ENCODE measurements at places on chromosomes 3 and 15.

- no peak for DNase-seq
These were observed 122.4 kb downstream of the RAP2B start for GRCh38 chr3:153284282-153284938.

GRCh38 chr3:194686816-194687637 lies 1.3 kb downstream of the FAM43A start:
- DNase-seq = no peak

GRCh38 chr3:101535221-101535620 lies 22.2 kb upstream of the SENP7 start:
- no peak for DNase-seq

GRCh38 chr3:108234387-108234957 lies 12.2 kb upstream of the IFT57 start:
- no peak for DNase-seq

DNA sequence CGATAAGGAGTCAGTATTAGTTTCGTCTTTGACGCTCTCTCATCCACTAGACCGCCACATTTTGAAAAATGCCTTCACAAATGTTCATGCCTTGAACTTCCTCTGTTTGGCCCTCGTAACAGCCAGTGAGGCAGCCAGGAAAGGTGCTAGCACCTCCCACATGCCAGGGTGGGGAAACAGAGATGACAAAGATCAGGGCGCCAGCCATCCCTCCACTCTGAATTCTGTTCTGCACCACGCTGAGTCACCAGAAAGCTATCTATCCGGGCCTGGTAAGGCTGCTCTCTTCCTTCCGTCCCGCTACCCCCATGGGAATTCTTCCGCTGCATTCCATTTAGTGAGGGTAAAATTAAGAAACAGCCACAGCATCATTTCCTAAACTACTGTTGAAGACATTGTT lies 31.3 kb upstream of the BCL2L10 start:
- no peak for DNase-seq

DNA sequence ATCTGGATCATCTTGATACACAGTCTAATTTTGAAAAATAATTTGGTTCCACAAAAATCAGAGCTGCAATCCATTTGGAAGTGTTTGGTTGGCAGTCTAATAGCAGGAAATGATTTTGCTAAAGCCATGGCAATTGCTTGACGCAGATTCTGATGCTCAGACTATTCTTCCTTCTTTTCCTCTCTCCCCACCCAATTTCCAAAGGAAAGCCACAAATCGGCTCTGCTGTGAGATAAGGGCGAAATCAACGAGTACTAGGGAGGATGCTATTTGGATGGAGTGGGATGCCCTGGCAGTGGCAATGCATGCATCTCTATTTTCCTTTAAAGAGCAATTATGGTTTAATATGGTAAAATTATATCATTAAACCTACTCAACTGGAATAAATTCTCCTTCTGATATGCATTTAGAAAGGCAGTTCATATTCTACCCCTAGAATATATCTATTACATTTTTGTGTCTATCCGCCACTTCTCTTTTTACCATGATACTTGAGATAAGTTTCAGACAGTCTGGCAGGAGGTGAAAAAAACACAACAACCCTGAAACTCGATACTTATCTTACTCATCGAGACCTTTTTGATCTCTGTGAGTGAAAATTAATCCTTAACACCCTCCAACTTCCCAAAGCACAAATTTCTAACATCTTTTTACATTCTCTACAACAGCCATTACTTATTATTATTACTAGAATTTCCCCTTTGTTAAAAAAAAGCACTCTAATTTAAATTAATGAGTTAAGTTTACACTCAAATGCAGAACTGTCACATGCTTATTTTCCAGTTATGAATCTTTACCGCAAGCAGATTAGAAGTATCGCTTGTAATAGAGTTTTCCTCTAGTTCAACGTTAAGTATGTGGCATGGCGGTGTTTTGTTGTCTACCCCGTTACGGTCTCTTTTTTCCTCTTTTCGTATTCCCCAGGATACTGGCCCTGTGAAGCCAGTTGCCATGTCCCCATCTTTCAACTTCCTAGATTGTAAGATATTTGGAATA lies 433.3 kb downstream of the FOXP1 start:
- DNase-seq = no peak

DNA sequence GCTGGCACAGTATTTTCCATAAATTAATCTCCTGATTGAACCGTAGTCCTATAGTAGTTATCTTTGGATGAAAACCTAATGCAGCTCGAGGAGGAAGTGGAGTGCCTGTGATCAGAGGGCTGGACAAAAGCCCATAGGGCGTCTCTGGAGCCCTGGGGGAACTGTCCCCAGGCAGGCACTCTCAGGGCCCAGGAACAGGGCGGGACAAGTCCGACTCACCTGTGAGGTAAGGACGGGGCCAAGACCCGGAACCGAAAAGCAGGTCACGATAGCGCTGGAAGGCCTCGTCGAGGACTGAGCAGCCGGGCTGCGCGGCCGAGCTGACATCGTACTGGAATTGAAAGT lies 341 bp downstream of the HEXA start:
- no peak for DNase-seq

GRCh38 chr3:107117922-107118536 lies 259.2 kb upstream of the CCDC54 start:
- no peak for DNase-seq

DNA sequence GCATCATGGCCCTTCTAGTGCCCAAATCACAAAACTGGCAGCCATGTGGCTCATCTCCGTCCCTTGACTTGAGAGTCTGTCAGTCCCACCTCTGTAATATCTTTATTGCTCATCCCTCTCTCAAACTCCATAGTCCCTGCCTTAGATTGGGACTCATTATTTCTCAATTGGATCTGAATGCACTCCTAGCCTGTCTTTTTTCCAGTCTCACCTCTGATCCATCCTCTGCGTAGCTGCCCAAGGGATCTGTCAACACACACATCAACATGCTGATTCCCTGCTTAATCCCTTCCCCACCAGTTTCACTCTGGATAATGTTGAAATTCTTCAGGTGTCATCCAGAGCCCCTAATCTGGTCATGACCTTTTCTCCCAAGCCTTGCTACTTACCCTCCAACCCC lies 39.3 kb downstream of the NMNAT3 start:
- no peak for DNase-seq

DNA sequence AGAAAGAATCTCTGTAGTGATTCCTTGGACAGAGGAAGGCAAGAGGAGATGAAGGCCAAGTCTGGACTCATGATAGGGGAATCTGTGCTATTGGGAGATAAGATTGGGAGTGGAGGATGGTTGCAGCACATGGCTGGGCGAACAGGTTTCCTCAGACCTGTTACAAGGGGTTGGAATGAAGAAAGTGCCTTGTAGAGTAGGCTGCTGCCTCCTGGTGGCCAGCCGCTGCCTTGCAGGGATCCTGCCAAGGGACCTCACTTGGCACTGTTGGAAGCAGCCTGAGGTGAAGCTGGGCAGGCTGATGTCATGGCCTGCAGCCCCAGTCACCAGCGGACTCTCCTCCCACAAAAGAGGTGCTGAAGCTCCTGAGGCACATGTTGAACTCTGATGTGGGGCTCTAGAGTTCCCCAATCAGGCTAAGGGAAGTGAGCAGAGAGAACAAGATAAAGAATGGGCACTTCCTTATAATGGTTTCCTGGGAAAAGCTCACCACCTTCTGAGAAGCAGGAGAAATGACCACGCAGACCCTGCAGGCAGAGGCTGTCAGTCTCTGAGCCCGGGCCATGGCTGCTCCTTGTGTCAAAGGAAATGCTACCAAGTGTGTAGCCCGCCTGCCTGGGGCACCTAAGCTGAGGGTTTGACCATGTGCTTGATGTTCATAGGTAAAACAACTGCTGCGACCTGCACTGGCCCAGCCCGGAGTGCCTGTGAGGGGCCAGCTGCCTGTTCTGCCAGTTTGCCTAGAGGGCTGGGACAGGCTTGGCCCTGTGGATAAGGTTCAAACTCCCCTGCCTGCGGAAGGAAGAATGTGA lies 1.6 kb upstream of the TEX264 start:
- DNase-seq = peak; percentile 66

- DNase-seq = no peak
These were observed 202.2 kb downstream of the TIGIT start for GRCh38 chr3:114496021-114496434.

- DNase-seq = no peak
These were observed 23.8 kb downstream of the TMEM45A start for GRCh38 chr3:100516232-100516631.

DNA sequence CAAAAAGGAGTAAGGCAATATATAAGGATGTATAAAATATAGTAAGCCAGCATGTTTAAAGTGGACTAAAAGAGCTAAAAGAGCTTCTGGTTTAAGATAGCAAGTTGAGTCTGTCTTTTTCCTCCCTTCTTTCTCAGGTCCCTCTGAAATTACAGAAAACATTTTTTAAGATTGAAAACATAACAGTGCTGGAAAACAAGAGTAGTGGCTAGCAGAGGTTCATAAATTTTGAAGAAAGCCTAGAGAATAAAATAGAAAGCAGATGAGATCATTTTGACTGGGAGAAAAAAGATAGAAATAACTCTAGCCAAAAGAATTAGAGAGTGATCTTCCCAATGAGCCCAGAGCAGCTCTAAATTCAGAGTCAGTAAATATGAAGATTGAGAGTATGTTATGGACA lies 41.9 kb downstream of the ATP8B4 start:
- no peak for DNase-seq

GRCh38 chr15:99098426-99098825 lies 6.5 kb upstream of the SYNM start:
- DNase-seq = no peak

DNA sequence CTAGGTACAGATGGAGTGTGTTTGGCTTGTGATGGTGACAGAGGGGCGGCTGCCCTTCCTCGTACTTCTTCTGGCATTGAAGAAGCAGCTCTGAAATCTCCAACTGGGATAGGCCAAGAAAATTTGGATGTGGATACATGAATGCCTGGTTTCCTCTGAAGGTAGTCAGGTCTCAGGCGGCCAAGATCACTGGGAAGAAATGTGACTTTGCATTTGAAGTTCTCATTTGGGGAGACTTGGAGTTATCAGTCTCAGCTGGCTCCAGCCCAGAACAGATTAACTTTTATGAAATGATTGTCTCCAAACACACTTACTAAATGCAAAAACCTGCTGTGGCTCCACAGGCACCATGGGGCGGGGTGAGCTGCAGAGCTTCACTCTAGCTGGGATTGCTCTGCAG lies 215.9 kb downstream of the THSD4 start:
- DNase-seq = no peak

DNA sequence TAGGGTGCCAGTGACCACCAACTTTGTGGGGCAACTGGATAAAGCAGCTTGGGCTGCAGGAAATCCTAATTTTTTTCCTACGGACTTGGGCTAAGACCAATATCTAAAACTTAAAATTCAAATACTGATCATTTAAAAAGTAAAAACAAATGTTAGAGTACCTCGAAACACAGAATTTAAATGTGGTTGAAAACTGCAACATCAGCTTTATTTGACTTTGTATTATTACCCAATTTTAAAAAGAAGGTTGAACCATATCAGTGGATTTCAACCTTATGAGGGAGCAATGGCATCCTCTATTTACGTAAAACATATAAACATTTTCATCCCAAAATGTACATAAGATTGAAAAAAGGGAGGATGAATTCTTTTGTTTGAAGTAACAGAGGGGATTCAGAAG lies 26.2 kb downstream of the CFAP20DC start:
- no peak for DNase-seq

DNA sequence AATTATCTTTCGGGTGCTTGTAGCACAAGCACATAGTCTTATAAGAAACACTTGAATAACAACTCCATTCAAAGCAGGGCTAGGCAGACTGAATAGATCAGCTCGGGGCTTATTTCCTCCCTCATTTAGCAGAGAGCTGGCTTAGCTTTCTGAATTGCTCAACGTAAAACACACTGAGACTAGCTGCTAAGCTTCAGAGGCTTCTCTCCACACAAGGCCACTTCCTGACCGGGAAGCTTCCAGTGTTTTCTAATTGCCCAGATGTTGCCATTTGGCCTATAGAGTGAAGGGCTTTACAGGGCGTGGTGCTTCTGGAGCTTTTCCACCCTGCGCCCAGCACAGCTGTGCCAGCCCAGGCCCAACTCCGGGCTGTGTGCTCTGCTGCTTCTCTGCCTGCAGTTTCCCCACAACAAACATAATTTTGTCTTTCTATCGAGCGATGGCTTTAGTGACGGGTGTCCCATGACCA lies 16.6 kb downstream of the FAM240A start:
- no peak for DNase-seq

DNA sequence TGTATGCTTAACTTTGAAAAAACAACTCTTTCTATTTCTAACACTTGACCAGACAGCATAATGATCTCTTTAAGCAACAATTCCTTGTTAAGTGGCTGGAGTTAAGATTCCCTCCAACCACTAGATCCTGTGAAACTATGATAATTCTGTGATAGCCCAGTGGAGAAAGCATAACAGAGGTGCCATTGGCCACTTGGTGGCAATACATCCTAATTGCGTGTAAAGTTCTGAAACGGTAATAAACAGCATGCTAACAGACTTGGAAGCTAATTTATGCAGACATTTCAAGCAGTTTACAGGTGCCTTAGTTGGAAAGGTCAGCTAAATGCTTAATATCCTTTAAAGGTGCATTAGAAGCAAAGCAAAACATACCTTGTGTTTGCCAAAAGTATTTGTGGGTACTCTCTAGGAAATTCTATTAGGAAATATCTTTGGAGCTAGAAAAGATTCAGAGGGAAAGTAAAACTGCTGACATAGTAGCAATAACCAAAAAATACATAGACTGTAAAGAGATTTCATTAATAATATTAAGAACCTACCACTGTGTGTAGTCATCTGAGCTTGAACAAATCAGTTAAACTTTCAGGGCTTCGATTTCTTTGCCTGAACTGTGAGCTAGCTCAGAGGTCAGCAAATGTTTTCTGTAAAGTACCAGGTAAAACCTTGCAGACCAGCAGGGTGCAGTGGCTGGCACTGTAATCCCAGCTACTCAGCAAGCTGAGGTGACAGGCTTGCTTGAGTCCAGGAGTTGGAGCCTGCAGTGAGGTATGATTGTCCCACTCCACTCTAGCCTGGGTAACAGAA lies 19.0 kb upstream of the CSTA start:
- no peak for DNase-seq

DNA sequence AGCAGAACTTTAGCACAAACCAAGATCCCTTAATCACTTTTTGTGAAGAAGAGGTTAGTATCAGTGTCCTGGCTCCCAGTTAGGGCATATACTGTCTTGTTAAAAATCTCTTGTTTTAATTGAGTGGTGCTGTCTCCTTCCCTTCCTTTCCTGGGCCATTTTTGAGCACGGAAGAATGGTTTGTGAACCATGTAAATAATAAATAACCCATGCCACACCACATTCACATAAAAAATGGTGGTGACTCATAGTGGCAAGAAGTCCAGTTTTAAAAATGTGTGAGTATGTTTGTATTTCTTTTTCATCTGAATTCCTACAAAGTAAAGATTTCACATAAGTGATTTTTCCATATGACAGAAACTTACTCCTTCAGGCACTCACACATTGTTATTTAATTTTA lies 59.1 kb upstream of the SPRED1 start:
- no peak for DNase-seq
